Smooth muscle cell of the brain vasculature (primary cell): ENCODE measurements at places on chromosomes 1 and 21.

DNA sequence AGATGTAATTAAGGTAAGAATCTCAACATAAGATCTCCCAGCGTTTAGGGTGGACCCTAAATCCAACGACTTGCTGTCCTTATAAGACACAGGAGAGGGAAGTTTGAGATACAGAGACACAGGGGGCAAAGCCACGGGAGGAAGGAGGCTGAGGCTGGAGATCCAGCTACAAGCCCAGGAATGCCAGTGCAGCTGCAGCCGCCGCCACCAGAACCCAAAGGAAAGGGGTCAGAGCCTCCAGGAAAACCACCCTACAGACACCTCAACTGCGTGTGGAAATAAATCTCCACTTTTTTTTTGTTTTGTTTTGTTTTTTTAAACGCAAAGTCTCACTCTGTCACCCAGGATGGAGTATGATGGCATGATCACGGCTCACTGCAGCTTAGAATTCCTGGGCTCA, 12.1 kb upstream of the TFF1 start:
- no peak for DNase-seq

DNA sequence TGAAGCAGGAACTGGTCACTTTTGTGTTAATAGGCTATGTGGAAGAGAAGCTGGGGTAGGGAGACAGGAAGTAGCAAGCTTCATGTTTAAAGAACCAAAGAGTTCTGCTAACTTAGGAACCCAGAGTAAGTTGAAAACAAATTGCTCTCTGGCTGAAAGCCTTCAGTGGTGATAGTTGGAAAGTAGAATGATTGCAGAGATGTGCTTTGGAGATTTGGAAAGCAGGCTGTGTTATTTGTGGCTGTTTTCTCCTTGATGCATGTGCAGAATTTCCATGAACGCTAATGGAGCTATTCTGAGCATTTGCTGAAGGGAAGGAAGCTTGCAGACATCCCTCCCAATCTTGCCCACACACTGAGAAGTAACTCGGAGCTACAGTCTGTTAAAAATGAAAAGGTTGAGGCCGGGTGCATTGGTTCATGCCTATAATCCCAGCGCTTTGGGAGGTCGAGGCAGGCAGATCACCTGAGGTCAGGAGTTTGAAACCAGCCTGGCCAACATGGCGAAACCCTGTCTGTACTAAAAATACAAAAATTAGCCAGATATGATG, 45.7 kb downstream of the TCEANC2 start:
- no peak for DNase-seq

GRCh38 chr1:72997041-72997440, 714.7 kb upstream of the NEGR1 start:
- DNase-seq, result no peak

GRCh38 chr1:84442256-84442655, 36.8 kb upstream of the RPF1 start:
- peak; percentile 45 for DNase-seq

GRCh38 chr1:28067523-28068090, 20.8 kb downstream of the EYA3 start:
- no peak for DNase-seq

DNA sequence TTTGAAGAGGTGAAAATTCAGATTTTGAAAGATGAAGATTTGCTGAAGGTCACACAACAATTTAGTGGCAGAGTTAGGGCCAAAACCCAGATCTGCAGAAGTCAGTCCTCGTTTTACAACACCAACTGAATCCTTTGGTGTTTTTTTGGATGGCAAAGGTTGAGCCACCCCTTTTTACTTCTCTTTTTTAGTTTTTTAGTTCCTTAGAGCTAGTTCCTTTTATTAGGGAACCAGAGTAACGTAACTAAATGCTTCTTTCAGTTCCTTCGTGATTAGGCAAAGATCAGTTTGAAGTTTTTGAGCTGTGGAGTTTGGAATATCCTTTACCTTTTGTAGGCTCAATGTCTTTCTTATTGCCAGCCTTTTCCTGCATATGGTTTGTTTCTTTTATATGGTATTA, 67.9 kb upstream of the ARID1A start:
- no peak for DNase-seq

GRCh38 chr21:24423546-24423945, 1183.7 kb downstream of the MRPL39 start:
- DNase-seq, result no peak

GRCh38 chr1:41754540-41754939, 164.2 kb downstream of the HIVEP3 start:
- DNase-seq, result no peak

DNA sequence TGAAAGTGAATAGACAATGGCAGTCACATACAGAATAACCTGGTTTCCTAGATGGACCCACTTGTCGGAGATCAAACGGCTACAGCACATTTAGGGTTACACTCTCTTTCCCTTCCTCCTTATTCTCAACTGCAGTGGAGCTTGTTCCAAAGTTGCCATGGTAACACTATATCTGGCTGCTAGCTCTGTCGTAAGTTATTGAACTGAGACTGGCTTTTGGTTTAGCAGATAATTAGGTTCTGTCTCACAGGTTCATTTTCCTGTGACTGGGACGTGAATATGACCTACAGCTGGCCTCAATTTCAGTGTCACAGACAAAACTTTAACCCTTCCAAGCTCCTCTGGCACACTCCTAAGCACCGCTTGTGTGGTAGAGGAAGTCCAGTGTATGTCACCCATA, 875.8 kb downstream of the USP25 start:
- DNase-seq, result no peak

DNA sequence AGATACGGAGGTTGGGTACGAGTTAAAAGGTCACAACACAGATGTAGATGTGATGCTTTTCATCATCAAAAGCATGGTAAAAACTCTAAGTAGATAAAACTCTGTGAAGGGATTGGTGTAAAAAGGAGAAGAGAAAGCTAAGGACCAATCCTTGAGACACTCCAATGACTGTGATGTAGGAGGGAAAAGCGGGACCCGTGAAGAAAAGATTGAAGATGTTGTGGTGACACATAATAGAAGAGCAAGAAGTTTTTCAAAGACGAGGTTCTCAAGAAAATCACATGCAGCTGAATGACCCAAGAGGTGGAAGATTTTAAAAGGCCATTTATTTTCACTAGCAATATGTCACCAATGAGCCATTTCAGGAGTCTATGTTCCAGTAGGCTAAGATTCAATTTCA, 179.5 kb downstream of the MRPL39 start:
- DNase-seq, result no peak

DNA sequence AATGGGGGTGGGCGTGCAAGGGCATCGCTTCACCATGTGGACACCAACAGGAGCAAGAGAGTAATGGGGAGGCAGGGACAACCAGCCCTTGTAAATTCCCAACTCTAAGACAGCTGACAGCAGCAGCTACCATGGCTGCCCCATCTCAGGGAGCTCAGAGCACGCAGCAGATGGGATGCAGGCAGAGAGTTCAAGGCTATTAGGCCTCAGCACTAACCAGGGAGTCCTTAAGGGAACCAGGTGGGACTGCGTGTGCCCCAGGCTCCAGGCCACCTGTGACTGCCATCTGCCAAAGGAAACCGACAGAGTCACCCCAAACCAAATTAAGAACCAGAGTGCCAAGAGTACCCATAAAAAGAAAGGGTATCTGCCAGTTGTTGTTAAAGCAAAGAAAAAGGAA, 33.7 kb upstream of the PRDM2 start:
- DNase-seq, result no peak

GRCh38 chr1:77990629-77991204, 11.8 kb upstream of the FUBP1 start:
- no peak for DNase-seq

DNA sequence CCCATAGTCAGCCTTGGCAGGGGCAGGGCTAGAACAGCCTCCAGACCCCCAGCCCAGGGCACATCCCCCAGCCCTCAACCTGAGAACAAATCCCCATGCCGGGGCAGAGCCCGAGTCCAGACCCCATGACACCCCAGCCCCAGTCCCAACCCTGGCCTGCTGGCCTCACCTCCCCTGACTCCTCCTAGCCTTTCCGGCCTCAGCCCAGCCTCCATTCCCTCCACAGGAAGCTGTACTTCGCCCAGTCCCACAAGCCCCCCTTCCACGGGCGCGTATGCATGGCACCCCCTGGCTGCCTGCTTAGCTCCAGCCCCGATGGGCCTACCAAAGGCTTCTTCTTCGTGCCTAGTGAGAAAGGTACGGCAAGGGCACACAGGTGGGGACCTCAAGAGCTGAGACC, 50.4 kb downstream of the DISP3 start:
- no peak for DNase-seq

DNA sequence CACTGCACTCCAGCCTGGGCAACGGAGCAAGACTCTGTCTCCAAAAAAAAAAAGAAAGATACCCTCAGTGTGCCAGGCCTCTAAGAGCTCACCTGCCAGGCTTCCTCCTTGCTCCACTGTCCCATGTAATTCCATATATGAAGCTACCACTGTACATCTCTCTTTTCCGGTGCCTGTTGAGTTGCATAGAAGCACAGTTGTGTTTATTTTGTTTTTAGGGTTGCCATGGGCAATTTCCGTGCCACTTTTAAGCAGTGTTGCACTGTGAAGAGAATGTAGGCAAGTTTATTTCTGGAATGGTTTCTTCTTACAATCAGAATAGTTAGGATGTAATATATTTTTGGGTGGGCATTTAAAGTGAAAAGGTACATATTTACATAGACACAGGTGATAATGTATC, 23.3 kb downstream of the MR1 start:
- no peak for DNase-seq

- DNase-seq, result no peak
These were observed 954 bp downstream of the MARK1 start for GRCh38 chr1:220528679-220529501.

- no peak for DNase-seq
These were observed 20.0 kb upstream of the PIGV start for GRCh38 chr1:26767714-26768113.

- DNase-seq, result no peak
These were observed 69.2 kb upstream of the KIF26B start for GRCh38 chr1:245085508-245086095.

DNA sequence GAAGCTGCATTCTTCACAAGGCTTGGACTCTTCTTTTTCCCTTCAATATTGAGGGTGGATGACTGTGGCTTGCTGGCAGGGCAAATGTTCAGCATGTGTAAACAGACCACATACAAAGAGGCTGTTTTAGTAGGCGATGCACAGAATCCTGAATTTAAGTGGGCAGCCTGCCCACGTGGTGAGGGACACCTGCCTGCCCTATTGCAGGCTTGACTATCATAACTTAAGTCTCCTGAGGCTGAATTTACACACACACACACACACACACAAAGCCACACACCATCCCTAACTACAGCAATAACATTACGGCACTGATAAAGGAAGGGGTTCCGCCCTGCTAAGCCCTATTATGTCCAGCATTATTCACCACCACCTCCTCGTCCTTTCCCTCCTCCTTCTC, 15.9 kb downstream of the SYT2 start:
- no peak for DNase-seq

DNA sequence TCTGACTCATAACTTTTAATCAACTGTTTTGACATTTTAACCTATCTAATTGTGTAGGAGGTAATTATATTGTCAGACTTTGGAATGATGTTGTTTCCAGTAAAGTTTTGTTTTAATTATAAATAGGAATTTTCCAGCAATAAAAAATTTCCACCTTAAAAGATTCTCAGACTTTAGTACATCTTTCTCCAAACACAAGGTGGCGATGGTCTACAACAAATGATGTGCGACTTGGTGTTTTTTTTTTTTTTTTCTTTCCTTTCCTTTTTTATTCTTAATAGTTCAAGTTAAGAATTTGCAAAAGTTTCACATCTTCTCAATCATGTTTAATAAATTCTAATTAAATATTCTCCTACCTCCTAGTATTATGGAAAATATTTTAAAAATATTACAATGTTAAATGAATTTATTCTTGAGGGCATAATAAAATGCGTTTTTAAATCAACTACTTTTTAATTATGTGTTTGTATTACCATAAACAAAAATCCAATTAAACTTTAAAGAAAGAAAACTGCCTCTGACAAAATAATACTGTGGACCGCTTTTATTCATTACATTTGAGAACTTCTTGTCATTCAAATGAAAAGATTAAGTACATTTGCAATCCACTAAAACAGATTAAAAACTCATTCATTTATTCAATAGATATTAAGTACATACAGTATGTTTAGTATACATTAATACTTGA, 4.4 kb upstream of the ADAMTS1 start:
- DNase-seq, result no peak

DNA sequence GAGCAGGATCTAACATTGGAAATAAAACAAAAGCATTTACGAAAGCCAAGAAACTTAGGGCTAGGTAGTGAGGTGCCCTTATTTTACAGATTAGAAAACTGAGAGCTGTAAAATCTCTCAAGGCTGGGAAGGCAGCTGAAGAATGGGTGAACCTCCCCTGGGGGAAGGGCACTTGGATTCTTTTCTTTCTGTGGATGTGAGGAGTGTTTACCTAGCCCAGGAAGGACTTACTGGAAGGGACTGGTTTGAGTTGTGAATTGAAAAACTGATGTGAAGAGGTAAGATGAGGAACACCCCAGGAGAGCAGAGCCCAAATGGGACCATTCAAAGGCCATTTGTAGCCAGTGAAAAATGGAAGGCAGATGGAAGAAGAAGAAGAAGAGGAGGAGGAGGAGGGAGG, 74.7 kb upstream of the NGF start:
- no peak for DNase-seq

DNA sequence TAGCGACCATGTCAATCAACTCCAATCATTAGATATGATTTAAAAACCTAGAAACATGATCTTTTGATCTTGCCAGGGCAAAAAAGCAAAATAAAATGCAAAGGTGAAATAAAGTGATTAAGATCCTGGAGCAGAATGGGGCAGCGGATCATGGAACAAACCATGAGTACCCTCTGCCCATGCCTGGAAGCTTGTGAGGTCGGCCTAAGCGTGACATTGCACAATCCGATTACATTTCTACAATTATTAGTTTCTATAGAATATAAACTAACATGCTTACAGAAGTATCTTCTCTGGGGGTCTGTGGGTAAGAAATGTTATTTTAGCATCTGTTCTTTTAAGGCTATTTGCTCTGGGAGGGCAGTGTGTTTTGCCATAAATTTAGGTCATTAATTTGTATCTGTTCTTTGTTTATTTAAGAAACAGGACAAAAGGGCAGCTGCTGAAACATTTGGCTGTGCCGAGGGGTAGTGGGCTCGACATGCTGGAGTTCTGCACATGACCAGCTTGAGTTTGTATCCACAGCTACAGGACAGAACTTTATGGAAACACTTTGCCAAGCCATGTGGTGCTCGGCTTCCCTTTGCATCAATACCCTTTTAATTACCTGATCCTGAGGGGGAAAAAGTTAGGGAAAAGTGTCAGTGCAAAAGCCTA, 55.9 kb downstream of the ZBTB18 start:
- DNase-seq, result no peak

- no peak for DNase-seq
These were observed 160.1 kb upstream of the NFIA start for GRCh38 chr1:60922304-60922703.

- DNase-seq, result no peak
These were observed 349.4 kb upstream of the RUNX1 start for GRCh38 chr21:35398346-35398982.

DNA sequence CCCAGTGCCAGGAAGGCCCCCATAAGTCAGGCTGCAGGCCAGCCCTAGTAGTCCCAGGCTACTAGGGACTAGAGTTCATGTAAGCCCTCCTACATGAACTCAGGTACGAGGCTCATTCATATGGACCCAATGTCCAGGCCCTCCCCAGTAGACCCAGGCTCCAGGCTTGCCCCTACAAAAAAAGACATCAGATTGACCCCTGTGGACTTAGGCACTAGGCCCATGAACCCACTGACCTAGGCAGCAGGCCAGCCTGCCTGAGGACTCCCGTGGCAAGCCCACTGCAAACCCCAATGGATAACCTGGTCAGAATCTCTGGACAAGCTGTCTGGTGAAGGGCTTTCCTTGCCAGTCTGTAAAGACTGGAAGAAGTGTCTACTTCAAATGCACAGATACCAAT, 51.2 kb downstream of the TNNI3K start:
- DNase-seq, result no peak
